ENCODE measurements at places on chromosomes 5 and 9.

DNA sequence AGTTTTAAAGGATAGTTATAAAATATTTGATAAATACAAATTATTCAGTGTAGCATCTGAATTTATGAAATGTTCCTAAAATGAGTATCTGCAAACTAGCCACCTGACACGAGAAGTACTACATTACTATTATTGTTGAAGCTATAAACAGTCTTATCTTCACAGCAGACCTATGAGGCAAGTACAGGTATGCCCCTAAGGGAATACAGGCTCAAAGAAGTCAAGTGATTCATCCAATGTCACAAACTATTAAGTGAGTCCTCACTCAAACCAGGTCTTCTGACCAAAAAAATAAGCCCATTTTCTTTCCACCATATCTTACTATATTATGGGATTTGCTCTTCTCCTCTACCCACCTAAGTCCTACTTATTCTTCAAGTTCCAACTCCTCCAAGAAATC, 28.7 kb downstream of the STRBP start:
- DNase-seq = no peak

GRCh38 chr5:73728493-73729273, 102.7 kb downstream of the ARHGEF28 start:
- DNase-seq = no peak

DNA sequence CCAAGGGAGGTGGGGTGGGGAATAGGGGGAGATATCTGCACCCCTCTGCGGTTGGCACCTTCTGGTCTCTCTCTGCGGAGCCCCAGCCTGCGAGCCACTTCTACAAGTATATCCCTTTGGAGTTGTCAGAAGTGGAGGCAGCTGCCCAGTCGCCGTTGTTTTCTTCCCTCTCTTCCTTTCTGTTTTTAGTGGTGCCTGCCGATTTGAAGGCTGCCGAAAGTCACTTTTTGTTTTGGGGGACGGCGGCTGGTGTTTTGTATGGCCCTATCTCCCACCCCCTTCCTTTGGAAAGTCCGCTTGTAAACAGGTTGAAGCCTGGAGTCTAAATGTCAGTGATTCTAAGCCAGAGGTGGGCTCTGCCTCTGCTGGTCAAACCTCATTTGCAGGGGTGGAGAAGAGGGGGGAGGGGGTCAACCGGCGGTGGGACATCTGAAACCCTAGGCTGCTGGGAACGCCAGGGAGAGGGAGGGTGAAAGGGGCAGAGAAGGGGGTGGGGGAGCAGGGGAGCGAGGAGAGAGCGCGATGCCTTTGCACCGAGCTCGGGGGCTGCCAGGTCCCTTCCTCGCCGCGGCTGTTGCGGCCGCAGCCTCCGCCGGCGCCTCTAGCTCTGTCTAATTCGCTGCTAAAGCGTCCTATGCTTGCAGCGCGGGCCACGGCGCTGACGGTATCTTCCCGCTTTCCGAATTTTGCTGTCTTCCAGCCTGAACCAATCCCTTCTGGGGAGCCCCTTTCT, at the start of gene FGF10:
TSS of gene FGF10 (minus strand) at position 331 of the 733 bp plus-strand sequence. CDS start 738 bp downstream, outside the sequence.
- no peak for DNase-seq

GRCh38 chr5:95784514-95785302, 37.8 kb downstream of the GLRX start:
- DNase-seq = no peak

GRCh38 chr5:21818370-21818720, 1034.8 kb downstream of the CDH12 start:
- DNase-seq = no peak

DNA sequence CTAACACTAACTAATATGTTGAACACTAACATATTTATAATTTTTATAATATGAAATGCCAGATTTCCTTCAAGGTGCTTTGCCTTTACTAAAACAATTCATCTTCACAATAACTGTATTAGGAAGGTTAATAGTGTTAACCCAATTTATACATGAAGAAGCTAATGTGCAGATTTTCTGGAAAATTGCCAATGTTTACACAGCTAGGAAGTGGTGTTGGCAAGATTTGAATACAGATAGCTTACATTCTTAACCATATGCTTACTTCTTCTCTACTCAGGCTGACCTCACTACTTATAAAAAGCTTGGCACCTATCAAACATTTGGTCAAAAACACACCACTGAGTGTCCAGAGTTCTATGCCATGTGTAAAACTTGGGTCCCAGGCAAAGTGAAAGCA, 445.4 kb upstream of the ITGA1 start:
- no peak for DNase-seq

GRCh38 chr5:141840280-141840812, 37.9 kb downstream of the PCDH1 start:
- no peak for DNase-seq

DNA sequence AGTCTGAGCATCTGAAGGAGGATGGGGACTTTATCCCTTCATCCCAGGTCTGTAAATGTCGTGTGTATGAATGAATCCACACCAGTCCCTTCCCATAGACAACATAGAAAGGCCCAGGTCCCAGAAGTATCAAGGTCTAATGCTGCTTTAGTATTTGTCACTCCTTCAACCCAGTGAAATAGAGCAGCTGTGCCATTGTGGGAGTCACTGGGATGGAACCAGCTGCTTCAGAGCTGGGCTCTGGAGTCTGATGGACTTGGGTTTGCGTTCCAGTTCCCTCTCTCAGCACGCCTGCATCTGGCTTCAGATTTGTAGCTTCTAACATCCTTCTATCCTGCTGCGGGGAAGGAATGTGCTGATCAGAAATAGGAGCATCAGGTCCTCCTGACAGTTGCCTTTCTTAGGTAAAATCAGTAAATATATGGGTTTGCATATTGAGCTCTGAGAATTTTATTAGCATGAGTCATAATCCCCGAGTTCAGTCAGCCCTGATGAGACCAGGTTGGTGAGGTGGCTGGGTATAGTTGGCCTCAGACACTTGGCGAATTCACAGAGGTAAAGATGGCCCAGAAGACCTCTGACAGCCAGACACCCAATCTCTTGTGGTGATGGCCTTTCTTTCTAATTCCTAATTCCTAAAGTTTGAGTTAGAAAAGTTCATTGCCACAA, 10.1 kb downstream of the ACO1 start:
- no peak for DNase-seq

DNA sequence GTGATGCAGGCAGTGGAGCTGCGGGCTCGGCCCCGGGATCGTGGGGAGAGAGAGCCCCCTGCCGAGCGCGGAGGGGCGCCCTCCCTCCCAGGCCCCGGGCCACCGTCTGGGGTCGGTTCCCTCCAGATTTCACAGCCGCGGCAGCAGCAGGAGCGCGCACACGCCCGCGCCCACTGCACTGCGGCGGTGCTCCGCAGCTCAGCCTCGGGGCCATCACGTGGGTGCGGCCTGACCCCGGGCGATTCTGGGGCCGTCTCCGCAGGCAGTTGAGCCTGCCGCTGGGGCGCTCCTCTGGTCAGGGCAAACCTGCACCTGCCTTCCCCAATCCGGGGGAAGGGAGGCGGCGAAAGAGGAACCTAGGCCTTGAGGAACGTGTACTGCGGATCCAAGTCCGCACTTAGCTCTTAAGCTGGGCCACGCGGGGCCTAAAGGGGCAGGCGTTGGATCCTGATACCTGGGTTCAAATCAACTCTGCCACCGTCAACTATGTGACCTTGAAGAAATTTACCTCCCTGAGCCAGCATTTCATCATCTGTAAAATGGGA, 9.4 kb upstream of the DELE1 start:
- DNase-seq = no peak

GRCh38 chr5:9545992-9546851, at the start of gene SEMA5A:
Gene SEMA5A, minus strand, starts transcription at chr5:9546075. Its CDS starts 166,129 bp downstream, at chr5:9379946.
- peak; percentile 15 for DNase-seq

GRCh38 chr5:2176581-2176980, 293.9 kb upstream of the IRX4 start:
- DNase-seq = no peak

DNA sequence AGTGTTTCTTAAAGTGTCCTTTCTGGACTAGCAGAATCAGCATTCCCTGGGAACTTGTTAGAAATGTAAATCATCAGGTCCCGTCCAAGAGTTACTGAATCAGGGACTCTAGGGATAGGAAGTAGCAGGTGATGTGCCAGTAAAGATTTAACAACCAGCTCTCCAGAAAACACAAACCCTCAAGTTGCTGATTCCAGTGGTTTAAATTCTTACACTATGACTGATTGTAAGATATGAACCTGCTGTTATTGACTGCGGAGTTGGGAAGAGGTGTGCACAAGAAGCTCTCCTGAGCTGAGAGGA, 39.1 kb upstream of the BASP1 start:
- no peak for DNase-seq

DNA sequence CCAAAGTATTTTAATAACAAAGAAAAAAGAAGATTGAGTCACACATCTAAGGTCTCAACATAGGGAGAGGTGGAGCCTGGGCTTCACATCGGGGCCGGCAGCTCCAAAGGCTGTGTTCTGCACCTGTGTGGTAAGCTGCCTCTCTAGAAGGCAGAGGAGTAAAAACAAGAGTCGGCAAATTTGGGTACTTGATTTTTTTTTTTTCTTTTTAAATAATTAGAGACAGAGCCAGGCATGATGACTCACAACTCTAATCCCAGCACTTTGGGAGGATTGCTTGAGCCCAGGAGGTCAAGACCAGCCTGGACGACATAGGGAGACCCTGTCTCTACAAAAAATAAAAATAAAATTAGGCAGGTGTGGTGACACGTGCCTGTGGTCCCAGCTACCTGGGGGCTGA, 4.7 kb downstream of the URM1 start:
- DNase-seq = no peak

DNA sequence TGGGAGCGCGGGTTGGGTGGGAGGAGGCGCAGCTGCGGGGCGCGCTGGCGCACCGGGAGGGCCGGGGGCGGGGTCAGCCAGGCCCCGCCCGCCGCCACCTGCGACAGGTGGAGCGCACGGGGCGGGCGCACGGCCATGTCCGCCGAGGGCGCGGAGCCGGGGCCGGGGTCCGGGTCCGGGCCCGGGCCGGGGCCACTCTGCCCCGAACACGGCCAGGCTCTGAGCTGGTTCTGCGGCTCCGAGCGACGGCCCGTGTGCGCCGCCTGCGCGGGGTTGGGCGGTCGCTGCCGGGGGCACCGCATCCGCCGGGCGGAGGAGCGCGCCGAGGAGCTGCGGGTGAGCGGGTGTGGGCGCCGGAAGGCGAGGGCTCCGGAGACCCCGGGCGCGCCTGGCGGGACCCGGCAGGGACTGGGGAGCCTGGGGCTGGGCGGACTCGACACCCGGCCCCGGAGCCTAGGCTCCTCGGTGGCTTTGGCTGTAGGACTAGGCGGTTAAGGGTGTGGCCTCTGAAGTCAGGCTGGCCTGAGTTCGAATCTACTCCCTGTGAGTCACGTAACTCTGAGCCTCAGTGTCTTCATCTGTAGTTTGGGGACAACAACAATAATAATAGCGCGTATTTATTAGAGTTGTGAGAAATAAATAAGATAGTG, at the start of gene BSPRY:
TSS of gene BSPRY (plus strand) at position 97 of the 650 bp plus-strand sequence. CDS start at position 136, 39 bp downstream.
- peak; percentile 17 for DNase-seq

DNA sequence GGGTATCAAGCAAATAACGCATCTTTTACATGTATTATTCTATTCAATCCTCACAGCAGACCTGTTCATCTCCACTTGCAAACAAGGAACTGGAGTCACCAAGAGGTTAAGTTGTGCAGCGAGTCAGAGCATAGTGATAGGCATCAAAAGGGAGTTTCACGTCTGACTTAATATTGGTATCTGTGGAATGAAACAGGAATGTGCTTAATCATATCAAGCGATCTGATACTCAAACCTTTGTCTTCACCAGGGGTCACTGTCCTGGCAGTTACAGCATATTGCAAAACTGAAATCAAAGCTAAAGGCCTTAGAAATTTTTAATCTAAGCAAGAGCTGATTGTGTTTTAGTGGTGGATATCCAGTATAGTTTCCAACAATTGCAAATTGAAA, 271.6 kb downstream of the PLK2 start:
- no peak for DNase-seq

DNA sequence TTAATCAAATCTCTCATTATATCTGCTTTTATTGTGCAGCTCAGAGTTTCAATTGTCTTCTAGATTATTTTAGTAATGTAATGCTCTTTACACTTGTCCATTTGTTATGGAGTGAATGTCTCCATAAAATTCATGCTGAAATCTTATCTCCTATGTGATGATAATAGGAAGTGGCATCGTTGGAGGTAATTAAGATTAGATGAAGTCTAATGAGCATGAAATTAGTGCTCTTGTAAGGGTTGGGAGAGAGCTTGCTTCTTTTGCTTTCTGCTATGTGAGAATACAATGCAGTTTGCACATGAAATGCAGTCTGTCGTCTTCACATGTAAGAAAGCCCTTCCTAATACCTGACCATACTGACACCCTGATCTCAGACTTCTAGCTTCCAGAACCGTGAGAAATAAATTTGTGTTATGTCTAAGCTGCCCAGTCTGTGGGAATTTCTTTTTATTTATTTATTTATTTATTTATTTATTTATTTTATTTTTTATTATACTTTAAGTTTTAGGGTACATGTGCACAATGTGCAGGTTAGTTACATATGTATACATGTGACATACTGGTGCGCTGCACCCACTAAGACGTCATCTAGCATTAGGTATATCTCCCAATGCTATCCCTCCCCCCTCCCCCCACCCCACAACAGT, 1399.2 kb upstream of the CDH6 start:
- DNase-seq = no peak

- no peak for DNase-seq
These were observed 6.6 kb downstream of the MYMK start for GRCh38 chr9:133518200-133518599.

GRCh38 chr5:151101151-151101550, 20.3 kb upstream of the TNIP1 start:
- DNase-seq = no peak

DNA sequence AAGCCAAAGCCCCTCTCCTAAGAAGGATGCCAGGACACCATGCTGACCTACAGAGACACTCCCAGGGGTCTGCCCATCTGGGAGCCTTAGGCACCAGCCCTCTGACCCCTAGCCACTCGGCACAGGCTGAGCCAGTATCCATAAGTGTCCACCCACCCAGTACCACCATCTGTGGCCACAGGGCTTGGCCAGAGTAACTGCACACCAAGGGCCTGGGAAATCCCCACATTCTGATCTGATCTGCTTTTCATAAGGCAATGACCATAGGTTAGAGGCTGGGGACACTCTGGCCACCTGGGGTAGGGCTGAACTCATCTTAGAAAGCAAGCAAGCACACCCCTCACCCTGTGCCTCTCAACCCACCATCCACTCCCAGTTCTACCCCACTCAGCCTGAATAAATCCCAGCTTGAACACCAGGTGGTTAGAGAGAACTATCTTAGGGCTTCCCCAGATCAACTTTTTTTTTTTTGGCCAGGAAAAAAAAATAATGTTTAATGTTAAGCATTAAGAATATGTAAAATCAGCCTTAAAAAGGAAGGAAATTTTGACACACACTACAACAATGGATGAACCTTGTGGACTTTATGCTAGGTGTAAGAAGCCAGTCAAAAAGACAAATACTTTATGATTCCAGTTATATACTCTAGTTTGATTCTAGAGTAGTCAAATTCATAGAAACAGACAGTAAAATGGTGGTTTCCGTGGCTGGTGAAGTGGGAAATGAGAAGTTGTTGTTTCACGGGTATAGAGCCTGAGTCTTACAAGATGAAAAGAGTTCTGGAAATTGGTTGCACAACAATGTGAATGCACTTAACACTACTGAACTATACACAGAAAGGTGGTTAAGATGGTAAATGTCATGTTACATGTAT, 6.2 kb downstream of the GNPDA1 start:
- peak; percentile 78 for DNase-seq
